ENCODE measurements at places on chromosomes 7 and 10. TPM values are rescaled to one million over a fixed set of nuclear protein-coding genes. Genes with fewer than 3 reads are reported as not detected.

Gene SLC26A5
- total RNA-seq, result 0.64 TPM

DNA sequence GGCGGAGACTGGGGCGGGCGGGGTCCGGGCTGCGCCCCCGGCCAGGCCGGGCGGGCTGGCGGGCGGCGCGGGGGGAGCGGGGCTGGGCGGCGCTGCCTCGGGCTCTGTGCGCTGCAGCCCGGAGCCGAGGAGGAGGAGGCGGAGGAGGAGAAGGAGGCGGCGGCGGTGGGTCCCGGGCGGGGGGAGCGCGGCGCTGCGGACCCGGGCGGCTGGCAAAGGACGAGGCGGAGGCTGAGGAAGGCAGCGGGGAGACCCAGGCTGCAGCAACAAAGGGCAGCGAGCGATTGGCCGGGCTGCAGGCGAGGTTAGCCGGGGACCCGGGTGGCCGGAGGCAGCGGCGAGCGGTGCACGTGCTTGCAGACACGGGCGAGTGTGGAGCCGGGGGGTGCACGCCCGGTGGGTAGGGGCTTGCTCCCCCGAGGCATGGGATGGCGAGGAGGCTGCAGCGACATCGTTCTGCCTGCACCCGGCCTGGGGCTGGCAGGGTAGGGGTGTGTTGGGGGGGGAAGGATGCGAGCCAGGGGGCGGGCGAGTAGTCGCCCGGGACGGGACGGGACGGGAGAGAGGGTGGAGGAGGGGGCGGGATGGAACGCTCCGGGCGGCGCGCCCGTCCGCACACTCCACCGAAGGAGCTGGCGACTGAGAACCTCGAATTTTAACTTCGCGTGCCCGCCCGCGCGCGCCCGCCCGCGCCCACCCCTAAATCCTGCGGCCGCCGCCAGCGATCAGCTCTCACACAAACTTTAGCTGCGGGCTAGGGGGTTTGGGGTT lies 844 bp upstream of the KAT6B start:
- no peak for DNase-seq

Gene CCL24
- 1.1 TPM for total RNA-seq

GRCh38 chr7:51310131-51310583 lies 6.5 kb downstream of the COBL start:
- DNase-seq, result no peak

- DNase-seq, result no peak
Observed at GRCh38 chr7:98870807-98871491, 1.1 kb upstream of the TMEM130 start.
